Uterus (tissue), 4 donors: ENCODE measurements at places on chromosomes 7 and 10. TPM values are rescaled to one million over a fixed set of nuclear protein-coding genes. Genes with fewer than 3 reads are reported as not detected.

Gene CCNJ
- 14.9 TPM for total RNA-seq

Gene HOXA11
- 63.5 TPM for total RNA-seq

Gene VSTM2A
- total RNA-seq, result not detected

- no peak overlapping the region for H3K4me3 ChIP-seq
- no peak for DNase-seq
- no peaks in the 10 kb centered on the region for H3K36me3 ChIP-seq
- H3K27me3 ChIP-seq, result no peaks in the 10 kb centered on the region
Observed at GRCh38 chr7:156032973-156033372, 220.7 kb upstream of the SHH start.

DNA sequence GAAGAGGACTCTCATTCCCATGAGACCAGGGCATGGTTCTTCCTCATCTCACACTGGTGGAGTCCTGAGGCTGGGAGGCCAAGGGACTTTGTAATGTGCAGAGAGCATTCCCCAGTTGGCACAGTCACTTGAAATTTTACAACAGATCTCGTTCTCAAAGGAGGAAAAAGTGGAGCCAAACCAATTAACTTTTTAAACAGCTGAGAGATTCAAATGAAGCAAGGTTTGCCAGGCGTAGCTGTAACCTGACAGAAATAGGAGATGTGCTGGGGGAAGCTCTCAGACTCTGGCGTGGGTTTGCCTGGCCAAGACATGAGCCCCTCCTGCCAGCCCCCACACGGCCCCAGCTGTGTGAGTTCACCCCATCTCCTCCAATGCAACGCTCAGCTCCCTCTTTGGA lies 12.0 kb upstream of the CPXM2 start:
- H3K4me3 ChIP-seq, result no peak overlapping the region
- no peaks in the 10 kb centered on the region for H3K4me1 ChIP-seq
- DNase-seq, result no peak
- no peak overlapping the region for H3K27ac ChIP-seq
- no peaks in the 10 kb centered on the region for H3K36me3 ChIP-seq
- no peaks in the 10 kb centered on the region for H3K27me3 ChIP-seq

DNA sequence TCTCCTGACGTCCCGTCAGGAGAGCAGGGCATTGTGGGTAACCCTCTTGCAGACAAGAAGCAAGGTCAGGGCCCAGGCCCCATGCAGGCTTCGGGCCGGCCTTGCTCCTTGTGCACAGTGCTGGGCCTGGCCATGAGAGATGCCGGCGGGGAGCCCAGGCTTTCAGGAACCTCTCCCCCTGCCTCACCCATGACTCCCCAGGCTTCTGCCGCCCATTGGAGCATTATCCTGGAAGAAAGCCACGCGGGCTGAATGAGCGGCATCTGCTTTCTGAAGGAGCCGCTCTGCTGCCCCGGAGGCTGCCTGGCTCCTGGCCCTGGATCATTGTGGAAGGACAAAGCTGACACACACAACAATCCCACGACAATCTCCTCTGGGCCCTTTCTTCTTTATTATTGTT lies 233.5 kb downstream of the TCF7L2 start:
- no peaks in the 10 kb centered on the region for H3K36me3 ChIP-seq
- DNase-seq, result no peak
- no peak overlapping the region for H3K4me3 ChIP-seq
- no peaks in the 10 kb centered on the region for H3K4me1 ChIP-seq

- no peaks in the 10 kb centered on the region for H3K27me3 ChIP-seq
- H3K4me1 ChIP-seq, result no peaks in the 10 kb centered on the region
- DNase-seq, result no peak
- no peaks in the 10 kb centered on the region for H3K36me3 ChIP-seq
- no peak overlapping the region for H3K27ac ChIP-seq
- no peak overlapping the region for H3K4me3 ChIP-seq
Observed at GRCh38 chr7:54877683-54878082, 118.7 kb upstream of the SEC61G start.

DNA sequence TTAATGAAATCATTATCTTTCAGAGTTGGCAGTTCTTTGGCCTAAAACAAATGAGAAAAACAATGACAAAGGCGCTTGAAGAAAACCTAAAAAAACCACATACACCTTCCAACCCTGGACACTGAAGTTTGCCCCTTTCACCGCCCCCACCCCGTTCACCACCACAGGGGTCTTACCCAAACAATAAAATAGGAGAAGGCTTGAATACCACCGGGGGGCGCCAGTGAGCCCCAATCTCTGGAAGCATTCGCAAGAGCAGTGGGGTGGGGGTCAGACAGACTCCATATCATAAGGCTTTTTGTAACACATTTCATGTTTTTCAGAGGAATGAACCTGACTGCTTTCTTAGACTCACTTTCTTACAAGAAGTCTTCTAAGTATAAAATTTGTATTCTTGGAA lies 163.6 kb downstream of the PIP4K2A start:
- no peaks in the 10 kb centered on the region for H3K36me3 ChIP-seq
- DNase-seq, result peak; percentile 41
- no peaks in the 10 kb centered on the region for H3K4me1 ChIP-seq
- no peak overlapping the region for H3K4me3 ChIP-seq
- H3K27ac ChIP-seq, result no peak overlapping the region

DNA sequence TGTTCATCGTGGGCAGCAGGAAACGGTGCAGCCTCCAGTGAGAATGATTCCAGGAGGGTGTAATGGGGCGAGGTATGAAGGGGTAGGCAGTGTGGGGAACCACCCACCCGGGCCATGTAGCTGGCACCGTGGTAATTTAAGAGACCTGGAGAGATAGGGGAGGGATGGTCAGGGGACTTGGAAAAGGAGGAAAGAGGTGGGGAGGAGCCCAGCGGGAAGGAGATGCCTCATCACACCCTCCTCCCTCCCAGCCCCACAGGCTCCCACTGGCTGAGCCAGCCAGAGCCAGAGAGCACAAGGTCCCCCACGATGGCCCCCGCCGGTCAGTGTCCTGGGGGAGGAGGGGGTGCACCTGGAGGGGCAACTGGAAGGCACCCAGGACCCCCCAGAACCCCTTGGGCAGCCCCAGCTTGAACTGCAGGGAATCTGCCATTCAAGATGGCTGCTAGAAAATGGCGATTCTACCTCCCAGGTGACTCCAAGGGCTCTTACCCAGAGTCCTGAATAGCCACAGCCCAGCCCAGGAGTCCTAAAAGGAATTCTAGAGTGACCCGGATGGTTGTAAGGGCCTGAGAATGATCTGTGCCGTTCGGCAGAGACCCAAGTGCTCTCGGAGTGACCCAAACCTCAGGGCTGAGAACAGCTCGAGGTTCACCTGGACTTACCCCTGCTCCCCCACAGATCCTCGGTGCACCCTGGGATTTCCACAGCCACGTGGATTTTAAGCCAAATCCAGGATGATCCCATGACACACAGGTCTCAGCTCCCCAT lies 28.8 kb downstream of the CALML3 start:
- no peak overlapping the region for H3K4me3 ChIP-seq
- DNase-seq, result no peak
- H3K36me3 ChIP-seq, result no peaks in the 10 kb centered on the region
- H3K27me3 ChIP-seq, result no peaks in the 10 kb centered on the region

- no peaks in the 10 kb centered on the region for H3K36me3 ChIP-seq
- no peaks in the 10 kb centered on the region for H3K27me3 ChIP-seq
- H3K27ac ChIP-seq, result no peak overlapping the region
Observed at GRCh38 chr10:46035923-46036849, 5.8 kb upstream of the NCOA4 start.
